Heart left ventricle (tissue), 16 donors: ENCODE measurements at places on chromosomes 3 and 15. TPM values are rescaled to one million over a fixed set of nuclear protein-coding genes. Genes with fewer than 3 reads are reported as not detected.

The FEZF2 gene
- total RNA-seq, result not detected

The ROPN1 gene
- not detected for total RNA-seq

The CLEC3B gene
- 131 TPM for total RNA-seq

The HHLA2 gene
- total RNA-seq, result not detected

The CCDC13 gene
- total RNA-seq, result 1.00 TPM

The TIGIT gene
- total RNA-seq, result not detected

The SQOR gene
- 21.0 TPM for total RNA-seq

The BLM gene
- 12.2 TPM for total RNA-seq

The RAD51 gene
- total RNA-seq, result 1.1 TPM

The GOLGA8G gene
- total RNA-seq, result not detected

The SNX22 gene
- 1.4 TPM for total RNA-seq

- DNase-seq, result no peak
- no peaks in the 10 kb centered on the region for H3K27me3 ChIP-seq
- H3K4me3 ChIP-seq, result no peak overlapping the region
- H3K4me1 ChIP-seq, result no peaks in the 10 kb centered on the region
- peaks cover 9% of the 10 kb centered on the region for H3K36me3 ChIP-seq
Measured at GRCh38 chr3:138694287-138695007, 85.9 kb downstream of the FAIM start.

- H3K27ac ChIP-seq, result no peak overlapping the region
- H3K4me3 ChIP-seq, result no peak overlapping the region
- DNase-seq, result no peak
- H3K27me3 ChIP-seq, result no peaks in the 10 kb centered on the region
- no peaks in the 10 kb centered on the region for H3K4me1 ChIP-seq
- H3K36me3 ChIP-seq, result no peaks in the 10 kb centered on the region
Measured at GRCh38 chr3:140128217-140128616, 193.2 kb downstream of the CLSTN2 start.

GRCh38 chr3:194167480-194168282, 31.7 kb downstream of the HES1 start:
- H3K27ac ChIP-seq, result no peak overlapping the region
- H3K27me3 ChIP-seq, result no peaks in the 10 kb centered on the region
- H3K4me1 ChIP-seq, result no peaks in the 10 kb centered on the region
- DNase-seq, result no peak

DNA sequence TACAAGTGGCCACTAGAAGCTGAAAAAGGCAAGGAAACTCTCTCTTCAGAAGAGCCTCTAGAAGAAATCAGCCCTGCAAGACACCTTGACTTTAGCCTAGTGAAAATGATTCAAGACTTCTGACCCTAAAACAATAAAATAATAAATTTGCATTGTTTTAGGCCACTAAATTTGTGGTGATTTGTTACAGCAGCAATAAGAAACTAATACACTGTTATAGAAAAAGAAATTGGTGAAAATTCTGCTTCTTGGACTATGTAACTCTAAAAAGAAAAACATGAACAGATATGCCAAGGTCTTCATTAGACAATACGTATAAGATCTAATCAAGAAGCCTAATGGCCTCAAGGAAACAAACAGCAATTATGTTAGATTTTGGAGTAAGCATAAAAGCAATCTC, 36.1 kb downstream of the EXD1 start:
- no peak overlapping the region for H3K27ac ChIP-seq
- no peaks in the 10 kb centered on the region for H3K36me3 ChIP-seq
- no peaks in the 10 kb centered on the region for H3K27me3 ChIP-seq
- no peak overlapping the region for H3K4me3 ChIP-seq
- DNase-seq, result no peak

DNA sequence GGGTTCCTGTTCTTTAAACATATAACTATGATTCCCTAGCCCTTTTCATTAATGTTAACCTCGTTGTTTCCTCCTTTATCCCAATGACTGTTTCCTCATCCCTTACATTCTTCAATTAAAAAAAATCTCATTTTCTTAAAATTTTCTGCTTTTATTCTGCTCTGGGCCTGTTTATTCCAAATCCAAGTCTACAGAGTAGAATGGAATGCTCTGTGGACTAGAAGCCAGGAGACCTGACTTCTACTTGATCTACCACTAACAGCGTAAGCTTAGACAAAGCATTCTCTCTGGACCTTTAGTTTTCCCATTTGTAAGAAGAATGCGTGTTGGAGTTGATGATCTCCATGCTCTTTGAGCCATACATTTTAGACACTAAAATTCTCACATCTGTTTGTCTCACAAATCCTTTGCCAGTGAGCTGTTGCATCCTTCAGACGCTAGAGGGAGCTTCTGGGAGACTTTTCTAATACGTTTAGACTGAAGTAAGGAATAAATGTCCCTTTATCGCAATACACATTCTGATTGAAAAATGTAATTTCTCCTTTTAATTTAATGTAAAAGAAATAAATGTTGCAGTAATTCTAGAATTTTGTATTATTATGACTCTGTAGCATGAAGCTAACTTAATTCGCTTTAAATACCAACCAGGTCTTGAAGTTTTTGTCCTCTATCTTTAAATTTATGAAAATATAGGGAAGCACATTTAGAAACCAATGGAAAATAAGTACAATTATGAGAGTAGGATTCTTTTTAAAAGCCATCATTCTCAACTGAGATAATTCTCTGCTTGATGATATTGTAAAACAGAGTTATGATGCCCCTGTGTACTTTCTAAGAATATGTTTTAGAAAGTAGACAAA, 21.7 kb upstream of the GMNC start:
- no peak overlapping the region for H3K27ac ChIP-seq
- no peaks in the 10 kb centered on the region for H3K36me3 ChIP-seq
- no peaks in the 10 kb centered on the region for H3K27me3 ChIP-seq
- DNase-seq, result no peak
- no peaks in the 10 kb centered on the region for H3K4me1 ChIP-seq

DNA sequence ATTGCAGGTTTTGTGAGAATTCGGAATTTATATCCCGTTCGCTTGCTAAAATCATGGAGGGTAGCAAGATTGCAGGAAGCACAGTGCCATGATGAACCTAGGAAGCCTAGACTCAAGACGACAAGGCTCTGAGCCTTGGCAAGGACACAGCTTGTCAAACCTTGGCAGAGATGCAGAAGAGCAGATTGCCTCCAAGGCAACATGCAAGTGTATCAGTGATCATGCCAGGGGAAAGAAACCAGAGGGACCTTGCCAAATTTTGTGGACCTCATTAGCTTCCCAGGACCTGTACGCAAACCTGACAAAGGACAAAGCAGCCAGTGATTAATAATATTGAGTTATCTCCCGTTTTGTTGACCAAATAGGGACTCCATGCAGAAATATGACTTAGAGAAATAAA, 159.7 kb downstream of the GOLIM4 start:
- peak; percentile 69 for DNase-seq
- H3K27ac ChIP-seq, result no peak overlapping the region

DNA sequence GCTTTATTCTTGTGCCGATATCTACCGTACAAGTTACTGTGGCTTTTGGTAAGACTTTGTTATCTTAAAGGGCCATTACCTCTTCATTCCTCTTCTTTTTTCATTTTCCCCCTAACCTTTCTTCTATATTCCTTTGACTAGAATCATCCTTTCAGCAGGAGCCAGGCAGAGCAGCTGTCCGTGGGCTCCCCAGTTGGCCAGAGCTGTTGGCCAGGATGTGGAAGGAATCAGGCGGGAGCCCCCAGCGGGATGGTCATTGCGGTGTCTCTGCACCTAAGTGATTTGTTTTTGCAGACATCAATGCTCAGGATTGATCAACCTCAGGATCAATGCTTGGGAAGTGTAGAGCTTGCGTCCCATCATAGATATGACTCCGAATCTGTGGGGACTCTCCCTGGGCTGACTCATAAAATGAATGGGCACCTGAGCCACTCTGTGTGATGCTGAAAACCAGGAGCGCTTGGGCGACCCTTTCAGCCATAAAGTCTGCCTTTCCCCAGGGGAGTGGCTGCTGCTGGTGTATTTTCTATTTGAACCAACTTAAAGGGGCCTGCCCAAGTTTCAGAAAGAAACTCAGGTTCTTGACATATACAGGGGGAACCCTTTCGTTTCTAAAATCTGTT, 21.7 kb downstream of the APBA2 start:
- DNase-seq, result no peak
- H3K36me3 ChIP-seq, result no peaks in the 10 kb centered on the region
- no peaks in the 10 kb centered on the region for H3K27me3 ChIP-seq
- no peaks in the 10 kb centered on the region for H3K4me1 ChIP-seq
- no peak overlapping the region for H3K27ac ChIP-seq

DNA sequence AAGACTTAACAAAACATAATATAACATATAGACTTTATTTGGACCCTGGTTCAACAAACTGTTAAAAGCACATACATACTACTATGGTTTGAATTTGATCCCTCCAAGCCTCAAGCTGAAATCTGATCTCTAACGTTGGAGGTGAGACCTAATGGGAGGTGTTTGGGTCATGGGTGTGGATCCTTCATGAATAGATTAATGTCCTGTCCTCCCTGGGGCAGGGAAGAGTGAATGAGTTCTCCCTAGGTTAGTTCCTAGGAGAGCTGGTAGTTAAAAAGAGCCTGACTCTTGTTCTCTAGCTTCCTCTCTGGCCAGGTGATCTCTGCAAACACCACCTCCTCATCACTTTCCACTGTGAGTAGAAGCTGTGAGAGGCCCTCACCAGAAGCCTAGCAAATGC, 36.4 kb downstream of the CLASP2 start:
- no peak overlapping the region for H3K4me3 ChIP-seq
- H3K4me1 ChIP-seq, result no peaks in the 10 kb centered on the region
- no peaks in the 10 kb centered on the region for H3K27me3 ChIP-seq
- no peak overlapping the region for H3K27ac ChIP-seq
- peaks cover 50% of the 10 kb centered on the region for H3K36me3 ChIP-seq

DNA sequence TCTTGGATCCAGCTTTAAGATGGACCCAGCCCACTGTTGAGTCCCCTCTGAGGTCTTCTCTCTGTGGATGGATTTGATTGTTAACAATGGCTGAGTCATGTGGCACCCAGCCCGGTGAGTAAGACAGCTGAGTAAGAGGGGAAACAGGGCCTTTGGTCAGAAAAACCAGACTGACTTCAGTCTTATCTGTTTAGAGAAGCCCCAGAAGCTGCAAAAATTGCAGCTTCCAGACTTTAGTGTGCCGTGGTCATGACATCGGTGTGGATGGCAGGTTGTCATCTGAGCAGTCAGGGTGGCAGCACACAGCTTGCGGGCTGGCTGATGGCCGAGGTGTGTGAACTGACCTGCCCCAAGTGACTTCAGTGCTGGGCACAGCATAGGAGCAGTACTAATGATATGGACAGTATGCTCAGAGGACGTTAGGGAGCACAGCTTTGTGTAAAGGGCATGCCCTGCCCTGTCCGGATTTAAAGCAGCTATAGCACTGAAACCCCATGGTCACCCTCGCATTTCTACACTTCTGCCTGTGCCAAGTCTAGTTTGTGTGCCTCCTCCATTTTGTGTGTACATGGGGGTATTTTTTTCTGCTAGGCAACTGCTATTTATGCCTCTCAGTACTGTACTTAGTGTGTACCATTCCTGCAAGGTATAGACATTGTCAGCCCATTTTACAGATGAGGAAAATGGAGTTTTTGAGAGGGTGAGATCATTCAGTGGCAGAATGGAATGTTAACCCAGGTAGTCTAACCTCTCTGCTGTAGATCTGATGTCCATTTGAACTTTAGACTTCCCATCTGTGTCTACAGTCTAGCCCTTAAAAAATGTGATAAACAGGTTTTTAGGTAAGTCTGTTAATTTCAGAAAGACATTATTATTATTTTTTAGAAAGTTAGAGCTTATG, 44.4 kb downstream of the FLNB start:
- DNase-seq, result peak; percentile 69
- peaks cover 41% of the 10 kb centered on the region for H3K4me1 ChIP-seq
- peak overlapping the region; percentile 24 for H3K27ac ChIP-seq
- no peaks in the 10 kb centered on the region for H3K27me3 ChIP-seq
- peaks cover 6% of the 10 kb centered on the region for H3K36me3 ChIP-seq

GRCh38 chr3:126035362-126036050, 48.4 kb downstream of the SLC41A3 start:
- no peaks in the 10 kb centered on the region for H3K27me3 ChIP-seq
- H3K4me3 ChIP-seq, result no peak overlapping the region
- DNase-seq, result peak; percentile 9
- no peaks in the 10 kb centered on the region for H3K4me1 ChIP-seq
- no peak overlapping the region for H3K27ac ChIP-seq

GRCh38 chr3:36957862-36958686, 13.2 kb upstream of the TRANK1 start:
- no peaks in the 10 kb centered on the region for H3K36me3 ChIP-seq
- no peaks in the 10 kb centered on the region for H3K27me3 ChIP-seq
- no peak overlapping the region for H3K27ac ChIP-seq
- no peak overlapping the region for H3K4me3 ChIP-seq
- DNase-seq, result no peak
- peaks cover 9% of the 10 kb centered on the region for H3K4me1 ChIP-seq

- H3K4me1 ChIP-seq, result no peaks in the 10 kb centered on the region
- DNase-seq, result no peak
- no peaks in the 10 kb centered on the region for H3K27me3 ChIP-seq
Measured at GRCh38 chr3:101143012-101143411, 149.8 kb upstream of the ABI3BP start.

DNA sequence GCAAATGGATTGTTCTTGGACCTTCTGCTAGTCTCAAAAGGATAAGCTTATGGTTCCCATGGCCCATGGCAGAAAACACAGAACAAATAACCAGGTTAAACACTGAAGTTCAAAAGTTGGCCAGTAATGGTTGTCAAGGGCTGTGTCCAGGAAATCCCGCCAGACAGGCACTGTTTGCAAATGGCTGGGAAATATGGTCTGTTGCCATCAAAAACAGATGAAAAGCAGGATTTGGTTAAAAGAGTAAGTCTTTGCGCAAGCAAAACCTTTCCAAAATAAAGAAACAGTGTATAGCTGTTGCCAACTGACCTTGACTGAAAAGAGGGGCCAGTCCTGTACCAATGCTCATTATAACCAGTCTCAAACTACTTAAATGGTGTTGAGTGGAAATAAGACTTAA, 58.6 kb downstream of the WWTR1 start:
- no peak overlapping the region for H3K4me3 ChIP-seq
- H3K27me3 ChIP-seq, result no peaks in the 10 kb centered on the region
- DNase-seq, result peak; percentile 46
- no peaks in the 10 kb centered on the region for H3K36me3 ChIP-seq
- H3K27ac ChIP-seq, result no peak overlapping the region

GRCh38 chr3:197302696-197303341, 4.4 kb upstream of the DLG1 start:
- H3K36me3 ChIP-seq, result no peaks in the 10 kb centered on the region
- H3K4me3 ChIP-seq, result no peak overlapping the region
- H3K4me1 ChIP-seq, result no peaks in the 10 kb centered on the region
- H3K27ac ChIP-seq, result no peak overlapping the region
- no peak for DNase-seq
